GM23338 (cell line): ENCODE measurements at places on chromosomes 11 and 22. TPM values are rescaled to one million over a fixed set of nuclear protein-coding genes. Genes with fewer than 3 reads are reported as not detected.

- H3K27ac ChIP-seq: no peak overlapping the region
- H3K27me3 ChIP-seq: no peaks in the 10 kb centered on the region
- no peak for DNase-seq
- H3K36me3 ChIP-seq: peaks cover 22% of the 10 kb centered on the region
These were observed 40.8 kb upstream of the ST14 start for GRCh38 chr11:130118636-130119387.

Gene GPHA2
- total RNA-seq: 0.83 TPM in 1 of 2 replicates, not detected in the other

Gene GALNT18
- total RNA-seq: 10.8 and 12.2 TPM in 2 replicates

GRCh38 chr11:27281740-27282590 is 81.0 kb downstream of the CCDC34 start:
- peaks cover 5% of the 10 kb centered on the region; the same call in 1 of the 2 replicates for H3K4me1 ChIP-seq
- H3K27me3 ChIP-seq: no peaks in the 10 kb centered on the region
- DNase-seq: no peak
- no peak overlapping the region for H3K27ac ChIP-seq
- no peaks in the 10 kb centered on the region for H3K36me3 ChIP-seq

Gene PANX3
- not detected in 2 replicates for total RNA-seq

- H3K36me3 ChIP-seq: peaks cover 7% of the 10 kb centered on the region; the same call in 1 of the 2 replicates
- no peak for DNase-seq
- H3K4me3 ChIP-seq: no peak overlapping the region
- no peaks in the 10 kb centered on the region for H3K4me1 ChIP-seq
- no peak overlapping the region for H3K27ac ChIP-seq
- no peaks in the 10 kb centered on the region for H3K27me3 ChIP-seq
These were observed 388.4 kb upstream of the DDI1 start for GRCh38 chr11:103648054-103648453.

Gene IRAG1
- 2.5 and 2.7 TPM in 2 replicates for total RNA-seq

DNA sequence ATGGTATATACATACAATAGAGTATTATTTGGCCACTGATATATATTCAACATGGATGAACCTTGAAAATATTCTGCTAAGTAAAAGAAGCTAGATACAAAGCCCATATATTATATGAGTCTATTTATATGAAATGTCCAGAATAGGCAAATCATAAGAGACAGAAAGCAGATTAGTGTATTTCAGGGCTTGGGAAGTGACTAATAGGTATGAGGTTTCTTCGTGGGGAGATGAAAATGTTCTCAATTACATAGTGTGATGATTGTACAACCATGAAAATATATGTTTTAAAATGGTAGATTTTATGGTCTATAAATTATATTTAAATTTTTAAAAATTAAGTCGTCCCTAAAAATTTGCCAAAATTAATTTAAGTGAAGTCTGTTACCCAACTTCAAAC is 92.2 kb downstream of the STK33 start:
- H3K27ac ChIP-seq: no peak overlapping the region
- DNase-seq: no peak
- no peaks in the 10 kb centered on the region for H3K4me1 ChIP-seq
- no peaks in the 10 kb centered on the region for H3K36me3 ChIP-seq
- no peak overlapping the region for H3K4me3 ChIP-seq

- no peak for DNase-seq
- H3K4me3 ChIP-seq: no peak overlapping the region
- H3K36me3 ChIP-seq: no peaks in the 10 kb centered on the region
- H3K27ac ChIP-seq: no peak overlapping the region
- no peaks in the 10 kb centered on the region for H3K27me3 ChIP-seq
These were observed 83.8 kb upstream of the ATXN10 start for GRCh38 chr22:45587638-45588505.

Gene AQP11
- 1.7 and 1.8 TPM in 2 replicates for total RNA-seq

DNA sequence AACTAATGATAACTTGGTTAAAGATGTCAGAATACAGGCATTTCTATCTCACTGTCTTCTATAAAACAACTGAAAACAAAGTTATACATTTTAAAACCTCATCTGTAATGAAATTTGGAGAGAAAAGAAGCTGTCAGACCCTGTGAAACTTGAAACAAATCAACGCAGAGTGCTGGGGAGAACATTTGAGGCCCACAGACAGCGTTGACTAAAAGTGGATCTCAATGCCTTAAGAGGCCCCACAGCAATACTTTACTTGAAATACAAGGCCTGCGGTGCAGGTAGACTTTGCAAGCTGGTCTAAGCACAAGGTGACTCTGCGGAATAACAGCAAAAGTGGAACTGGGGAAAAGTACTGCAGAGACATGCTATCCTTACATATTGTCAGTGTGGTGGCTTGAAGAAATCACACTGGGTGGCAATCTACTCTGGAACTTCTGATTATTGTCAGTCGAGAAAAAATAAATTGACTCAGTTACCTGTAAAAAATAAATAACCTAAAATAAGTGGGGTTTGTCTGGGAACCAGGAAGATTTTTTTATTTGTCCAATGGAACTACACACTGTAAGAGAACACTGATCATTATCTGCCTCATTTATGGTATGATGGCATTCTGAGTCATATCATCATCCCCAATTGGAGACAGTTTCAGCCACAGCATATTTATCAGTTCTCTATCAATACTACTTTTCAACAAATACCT is 138.9 kb downstream of the LUZP2 start:
- peak; percentile 13 for DNase-seq
- peaks cover 5% of the 10 kb centered on the region; the same call in 1 of the 2 replicates for H3K4me1 ChIP-seq
- no peaks in the 10 kb centered on the region for H3K36me3 ChIP-seq
- no peaks in the 10 kb centered on the region for H3K27me3 ChIP-seq
